Right atrium auricular region (tissue), 2 donors: ENCODE measurements at places on chromosomes 5 and 9. TPM values are rescaled to one million over a fixed set of nuclear protein-coding genes. Genes with fewer than 3 reads are reported as not detected.

DNA sequence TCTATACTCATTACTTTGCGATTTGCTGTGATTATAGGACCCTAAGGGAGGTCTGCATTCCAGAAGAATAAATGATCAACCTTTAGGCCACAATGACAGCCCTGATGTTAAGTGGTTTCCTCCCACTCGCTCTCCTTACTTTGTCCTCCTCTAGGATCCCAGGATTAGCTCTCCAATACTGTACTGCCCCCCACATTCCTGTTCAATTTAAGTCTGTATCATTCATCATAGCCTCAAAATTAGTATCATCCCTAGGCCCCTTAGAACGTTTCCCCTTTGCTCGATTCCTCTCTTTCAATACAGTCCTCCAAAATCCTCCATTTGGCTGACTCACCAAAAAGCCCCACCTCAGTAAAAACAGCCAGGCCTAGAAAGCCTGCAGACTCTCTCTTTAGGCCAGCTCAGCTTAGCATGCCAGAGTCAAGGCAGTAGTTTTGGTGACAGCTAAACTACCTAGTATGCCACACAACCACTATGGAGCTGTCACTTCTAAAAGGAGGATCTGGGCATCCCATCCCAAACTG, 24.4 kb downstream of the RNF145 start:
- no peak for DNase-seq

RBM22 gene
- total RNA-seq = 29.5 TPM

KLHL3 gene
- 38.2 TPM for total RNA-seq

PCDHB9 gene
- 1.7 TPM for total RNA-seq

DNA sequence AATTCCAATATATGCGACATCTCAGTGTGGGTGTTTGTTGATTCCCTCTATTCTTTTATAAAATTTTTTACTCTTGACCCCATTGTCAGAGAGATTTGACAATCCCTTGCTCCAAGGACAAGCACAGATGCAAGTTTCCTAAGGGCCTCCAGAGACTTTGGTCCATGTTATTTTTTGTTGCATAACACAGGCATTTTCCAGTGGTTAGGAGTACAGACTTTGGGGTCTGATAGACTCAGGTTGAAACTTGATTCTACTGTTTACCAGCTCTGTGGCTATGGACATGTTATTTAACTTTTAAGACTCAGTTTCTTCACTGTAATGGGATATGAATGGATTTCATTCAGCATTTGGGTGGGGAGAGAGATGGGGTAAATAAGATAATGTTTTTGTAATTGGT, 361.3 kb downstream of the ENC1 start:
- no peaks in the 10 kb centered on the region for H3K4me1 ChIP-seq
- no peak overlapping the region for H3K4me3 ChIP-seq
- H3K36me3 ChIP-seq = no peaks in the 10 kb centered on the region
- no peak overlapping the region for H3K27ac ChIP-seq
- no peaks in the 10 kb centered on the region for H3K27me3 ChIP-seq

CA9 gene
- total RNA-seq = 5.5 TPM
